ENCODE measurements at places on chromosomes 6 and 20. TPM values are rescaled to one million over a fixed set of nuclear protein-coding genes. Genes with fewer than 3 reads are reported as not detected.

Gene B3GAT2
- total RNA-seq, result not detected

Gene FLRT3
- 194 TPM for total RNA-seq

Gene TP53TG5
- total RNA-seq, result not detected

Gene CLDN20
- 0.26 TPM for total RNA-seq

Gene ERVFRD-1
- not detected for total RNA-seq

Gene BPI
- total RNA-seq, result not detected

Gene CD109
- 82.5 TPM for total RNA-seq

Gene NKAPL
- total RNA-seq, result 0.24 TPM

Gene TGM3
- total RNA-seq, result not detected

Gene MYL9
- total RNA-seq, result 29.4 TPM

Gene SIRPD
- total RNA-seq, result not detected

Gene DNAH8
- total RNA-seq, result not detected

Gene FAM209B
- total RNA-seq, result not detected

Gene SNAI1
- total RNA-seq, result not detected

Gene ATG5
- 32.6 TPM for total RNA-seq

Gene KIF25
- total RNA-seq, result not detected

Gene PPP1R14C
- total RNA-seq, result 56.2 TPM

Gene HLA-DMA
- total RNA-seq, result 2.2 TPM

Gene SIRPB1
- 3.8 TPM for total RNA-seq

Gene E2F1
- 2.1 TPM for total RNA-seq

Gene MAFB
- 0.47 TPM for total RNA-seq

Gene EPHA7
- not detected for total RNA-seq

Gene CRISP1
- not detected for total RNA-seq

Gene LIN28B
- not detected for total RNA-seq

Gene ABHD16B
- total RNA-seq, result not detected

Gene OTOR
- total RNA-seq, result not detected

Gene DUSP15
- 0.67 TPM for total RNA-seq

Gene SH3BGRL2
- 16.3 TPM for total RNA-seq

Gene LGSN
- not detected for total RNA-seq

Gene RAB23
- 13.2 TPM for total RNA-seq

Gene IL17F
- total RNA-seq, result not detected

Gene ZSCAN31
- total RNA-seq, result 3.8 TPM

Gene MOCS1
- total RNA-seq, result 4.4 TPM

Gene TSPO2
- not detected for total RNA-seq

Gene CNPY3
- 33.0 TPM for total RNA-seq

Gene ZBTB46
- total RNA-seq, result 0.35 TPM

Gene GGTLC1
- total RNA-seq, result not detected

Gene GPR6
- total RNA-seq, result not detected

All from mammary epithelial cell (primary cell).